ENCODE measurements at places on chromosomes 12 and 14. TPM values are rescaled to one million over a fixed set of nuclear protein-coding genes. Genes with fewer than 3 reads are reported as not detected.

ACSM4 gene
- not detected for total RNA-seq

NANOG gene
- not detected for total RNA-seq

TAS2R42 gene
- not detected for total RNA-seq

OR4E2 gene
- not detected for total RNA-seq

KRT83 gene
- not detected for total RNA-seq

PCNX4 gene
- 72.7 TPM for total RNA-seq

Data from subcutaneous preadipocyte (primary cell).